Pons (tissue), 1 donor: ENCODE measurements at places on chromosomes 6 and 20.
A peak's percentile ranks its signal among the peaks of the same experiment; 100 is the strongest.

DNA sequence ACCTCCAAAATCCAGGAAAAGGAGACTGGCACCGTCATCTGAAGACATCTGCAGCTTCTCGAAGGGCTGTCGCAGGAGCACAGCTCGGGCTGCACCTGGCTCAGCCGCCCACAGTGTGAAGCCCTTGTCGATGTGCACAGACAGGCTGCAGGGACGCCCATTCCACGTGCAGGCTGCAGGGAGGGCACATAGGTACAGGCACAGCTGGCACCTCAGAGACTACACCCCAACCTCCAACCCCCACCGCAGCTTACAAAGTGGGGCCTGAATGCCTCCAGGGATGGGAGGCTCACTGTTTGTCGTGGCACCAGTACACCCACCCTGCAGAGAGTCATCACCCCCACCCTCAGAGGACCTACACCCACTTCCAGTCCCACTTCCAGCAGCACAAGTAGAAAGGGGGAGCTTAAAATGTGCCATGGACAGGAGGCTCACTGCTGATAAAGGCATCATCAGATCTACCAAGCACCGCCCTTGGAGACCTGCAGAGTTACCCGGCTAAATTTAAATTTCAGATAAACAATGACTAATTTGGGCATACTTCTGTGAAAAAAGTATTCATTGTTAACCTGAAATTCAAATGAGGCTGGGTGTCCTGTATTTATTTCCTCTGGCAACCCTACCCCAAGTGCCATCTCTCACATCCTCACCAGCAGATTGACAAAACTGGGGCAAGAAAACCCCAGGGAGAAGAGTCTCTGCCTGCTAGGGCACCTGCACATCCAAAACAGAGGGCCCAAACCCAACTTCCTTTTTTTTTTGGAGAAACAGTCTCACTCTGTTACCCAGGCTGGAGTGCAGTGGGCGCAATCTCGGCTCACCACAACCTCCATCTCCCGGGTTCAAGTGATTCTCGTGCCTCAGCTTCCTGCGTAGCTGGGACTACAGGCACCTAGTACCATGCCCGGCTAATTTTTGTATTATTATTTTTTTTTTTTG lies 7.7 kb upstream of the CDK5RAP1 start:
- DNase-seq, result no peak

DNA sequence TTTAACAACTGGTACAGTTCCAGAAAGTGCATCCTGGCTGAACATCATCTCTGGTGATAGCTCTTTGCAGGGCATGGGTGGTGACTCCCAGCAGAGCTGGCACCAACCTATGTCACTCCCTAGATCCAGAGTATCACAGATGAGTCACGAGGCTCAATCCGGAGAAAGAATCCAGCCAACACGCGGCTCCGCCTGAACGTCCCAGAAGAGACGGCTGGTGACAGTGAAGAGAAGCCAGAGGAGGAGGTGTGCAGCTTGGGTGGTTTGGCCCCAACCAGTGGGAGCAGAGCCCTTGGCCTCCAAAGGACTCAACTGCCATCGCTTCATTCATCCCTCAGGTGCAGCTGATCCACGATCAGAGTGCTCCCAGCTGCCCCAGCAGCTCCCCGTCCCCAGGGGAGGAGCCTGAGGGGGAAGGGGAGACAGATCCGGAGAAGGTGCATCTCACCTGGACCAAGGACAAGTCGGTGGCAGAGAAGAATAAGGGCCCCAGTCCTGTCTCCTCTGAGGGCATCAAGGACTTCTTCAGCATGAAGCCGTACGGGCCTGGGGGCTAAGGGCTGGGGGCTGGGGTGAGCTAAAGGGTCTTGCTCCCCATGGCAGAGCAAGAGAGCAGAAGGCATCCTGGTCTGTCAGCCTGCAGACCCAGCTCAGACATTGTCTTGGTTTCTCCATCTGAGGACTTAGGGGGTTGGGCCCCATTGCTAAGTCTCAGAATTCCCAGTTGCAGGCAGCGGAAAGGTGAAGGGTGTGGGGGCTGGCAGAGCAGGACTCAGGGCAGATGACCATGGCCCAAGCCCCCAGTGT lies 27.2 kb downstream of the SLC12A5 start:
- no peak for DNase-seq

- no peak for DNase-seq
Measured at GRCh38 chr20:55978550-55978949, 26.8 kb downstream of the CBLN4 start.

- no peak for DNase-seq
Measured at GRCh38 chr6:135212935-135213334, 31.8 kb downstream of the MYB start.

DNA sequence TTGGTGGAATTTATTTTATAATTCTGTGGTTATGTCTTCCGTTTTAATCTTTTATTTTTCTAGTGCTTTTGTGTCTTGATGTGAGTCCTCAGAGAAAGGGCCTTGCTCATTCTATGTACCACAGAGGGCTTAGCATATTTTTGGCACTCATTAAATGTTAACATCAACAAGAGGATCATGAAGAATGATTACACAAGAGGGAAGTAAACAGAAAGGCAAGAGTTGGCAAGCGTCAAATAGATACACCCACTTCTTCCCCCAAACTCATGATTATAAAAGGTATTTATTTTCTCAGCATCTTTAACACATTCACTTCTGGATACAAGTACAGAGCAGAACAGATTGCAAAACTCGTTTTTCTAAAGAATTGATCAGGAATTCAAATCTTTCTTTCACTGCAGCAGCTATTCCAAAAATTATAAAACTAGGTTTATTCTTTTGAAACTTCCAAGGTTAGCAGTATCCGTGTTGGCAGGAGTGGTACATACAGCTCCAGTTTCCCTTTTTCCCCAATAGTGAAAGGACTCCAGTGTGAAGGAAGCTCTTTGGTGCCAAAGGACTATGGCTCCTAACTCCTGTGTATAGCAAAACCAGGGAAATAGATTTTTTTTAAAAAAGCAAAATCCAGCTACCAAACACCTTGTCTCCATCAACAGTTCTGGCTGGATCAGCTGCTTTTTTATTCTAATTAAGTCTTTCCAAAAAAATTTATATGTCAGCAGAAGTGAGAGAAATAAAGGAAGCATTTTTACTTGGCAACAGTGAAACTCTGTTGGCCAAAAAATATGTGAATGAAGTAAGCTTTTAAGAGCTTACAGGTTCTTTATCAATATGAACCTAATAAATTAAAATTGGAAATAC lies 221.9 kb downstream of the ADGRG6 start:
- DNase-seq, result no peak

DNA sequence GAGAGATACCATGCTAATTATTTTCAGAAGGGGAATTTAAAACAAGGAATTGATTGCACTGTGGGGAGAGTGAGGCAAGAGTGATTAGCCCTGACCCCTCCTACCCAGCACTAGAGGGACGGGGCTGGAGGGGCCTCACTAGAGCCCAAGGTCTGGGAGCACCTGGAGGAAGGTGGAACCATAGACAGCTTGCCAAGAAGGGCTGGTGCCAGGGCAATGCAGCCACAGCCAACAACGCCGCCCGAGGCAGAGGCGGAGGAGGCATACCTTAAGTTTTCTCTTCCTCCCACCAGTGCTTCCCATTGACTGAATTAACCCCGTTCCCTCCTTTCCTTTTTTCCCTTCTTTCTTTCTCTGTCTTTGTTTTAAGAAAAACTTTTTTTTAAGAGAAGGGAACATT lies 40.0 kb downstream of the IYD start:
- no peak for DNase-seq

GRCh38 chr6:122202576-122203137 lies 196.8 kb upstream of the HSF2 start:
- no peak for DNase-seq

DNA sequence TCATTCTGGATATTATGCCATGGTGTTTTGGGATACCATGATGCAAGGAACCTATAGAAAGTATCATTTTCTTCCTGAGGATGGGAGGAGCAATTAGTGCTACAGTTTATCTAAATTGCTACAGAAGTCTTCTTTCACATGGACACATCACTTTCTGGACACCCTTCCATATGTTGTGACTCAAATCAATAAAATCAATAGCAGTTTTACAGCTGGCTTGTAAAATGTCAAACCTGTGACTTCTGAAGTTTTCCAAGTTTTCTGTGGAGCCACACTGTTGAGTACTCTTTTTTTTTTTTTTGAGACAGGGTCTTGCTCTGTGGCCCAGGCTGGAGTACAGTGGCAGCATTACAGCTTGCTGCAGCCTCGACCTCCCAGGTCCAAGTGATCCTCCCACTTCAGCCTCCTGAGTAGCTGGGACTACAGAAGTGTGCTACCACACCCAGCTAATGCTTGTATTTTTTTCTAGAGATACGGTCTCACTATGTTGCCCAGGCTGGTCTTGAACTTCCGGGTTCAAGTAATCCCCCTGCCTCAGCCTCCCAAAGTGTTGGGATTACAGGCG lies 24.1 kb upstream of the CD2AP start:
- no peak for DNase-seq

GRCh38 chr6:97923249-97923648 lies 640.2 kb upstream of the MMS22L start:
- DNase-seq, result no peak

DNA sequence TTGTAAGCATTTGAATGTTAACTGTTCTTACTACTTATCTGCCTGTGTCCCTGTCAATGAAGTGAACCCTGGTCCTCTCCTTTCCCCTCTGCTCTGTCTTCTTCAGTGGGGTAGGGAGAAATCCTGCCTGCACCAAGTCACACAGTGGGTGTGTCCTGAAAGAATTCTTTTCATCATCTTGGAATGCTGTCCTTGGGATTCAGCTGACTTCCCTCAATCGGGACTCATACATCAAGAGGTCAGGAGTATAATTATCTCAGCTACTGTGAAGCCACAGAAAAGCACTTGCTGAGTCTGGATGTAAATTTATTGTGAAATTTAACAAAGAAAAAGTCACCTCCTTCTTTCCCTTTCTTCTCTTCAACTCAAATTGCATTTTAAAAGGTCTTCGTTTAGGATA lies 328.5 kb downstream of the SOX4 start:
- DNase-seq, result no peak

DNA sequence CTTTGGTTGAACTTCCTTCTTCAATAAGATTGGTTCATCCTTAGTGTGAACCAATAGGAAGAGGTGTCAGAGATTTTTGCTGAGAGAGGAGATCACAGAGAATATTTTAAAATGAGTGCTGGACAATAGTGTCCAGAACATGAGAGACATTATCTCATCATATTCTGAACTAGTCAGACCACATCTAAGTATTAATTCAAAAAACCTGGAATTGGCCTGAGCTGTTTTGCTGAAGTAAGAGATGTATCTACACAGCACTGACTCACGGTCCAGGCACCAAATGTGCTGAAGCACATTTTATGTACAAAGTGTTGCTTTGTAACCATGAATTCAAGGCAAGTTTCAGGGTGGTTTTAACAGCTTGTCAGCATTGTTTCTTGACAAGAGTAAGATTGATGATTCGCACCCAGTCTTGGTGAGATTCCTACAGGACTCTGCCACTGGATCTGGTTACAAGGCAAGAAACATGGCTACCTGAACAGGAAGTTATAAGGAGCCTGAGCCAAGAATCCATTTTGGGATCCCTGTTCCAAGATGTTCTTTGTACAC lies 178.2 kb upstream of the HEY2 start:
- DNase-seq, result no peak

- peak; percentile 9 for DNase-seq
Measured at GRCh38 chr6:84052204-84052882, 18.8 kb downstream of the MRAP2 start.

GRCh38 chr6:6546318-6547109 lies 42.0 kb upstream of the LY86 start:
- DNase-seq, result no peak
